Urothelium cell line (cell line): ENCODE measurements at places on chromosomes 12 and 14.

DNA sequence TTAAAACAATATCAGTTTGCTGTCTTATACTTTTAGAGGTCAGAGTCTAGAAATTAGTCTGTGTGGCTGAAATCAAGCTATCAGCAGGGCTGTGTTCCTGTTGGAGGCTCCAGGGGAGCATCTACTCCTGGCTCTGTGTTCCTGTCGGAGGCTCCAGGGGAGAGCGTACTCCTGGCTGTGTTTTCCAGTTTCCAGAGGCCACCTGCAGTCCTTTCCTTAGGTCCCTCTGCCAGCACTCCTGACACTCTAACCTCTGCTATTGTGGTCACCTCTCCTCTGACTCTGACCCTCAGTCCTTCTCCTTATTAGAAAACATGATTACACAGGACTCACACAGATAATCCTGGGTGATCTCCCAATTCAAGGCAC, 1140.7 kb upstream of the TMEM132C start:
- no peak for DNase-seq

DNA sequence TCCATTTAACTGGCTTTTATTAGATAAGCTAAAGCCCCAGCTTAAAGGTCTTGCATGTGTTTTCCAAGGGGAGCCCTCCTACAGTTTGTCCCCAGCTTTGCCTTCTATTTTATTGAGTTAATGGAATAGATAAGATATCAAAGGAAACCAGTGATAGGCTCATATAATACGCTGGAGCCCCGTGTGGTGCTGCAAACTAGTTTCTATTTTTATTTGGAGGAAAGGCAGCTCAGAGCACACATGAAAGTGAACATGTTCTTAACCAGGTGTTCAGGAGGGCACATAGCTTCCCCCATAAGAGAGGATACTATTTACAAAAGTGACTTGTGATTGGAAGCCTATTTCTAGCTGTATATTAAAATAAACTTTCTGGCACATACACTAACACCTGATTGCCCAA, 251.7 kb downstream of the PDZRN4 start:
- DNase-seq: no peak

GRCh38 chr12:59494617-59495016, 101.2 kb upstream of the SLC16A7 start:
- no peak for DNase-seq

- DNase-seq: peak; percentile 92
Measured at GRCh38 chr12:118052324-118053070, 8.5 kb downstream of the WSB2 start.

- peak; percentile 0 for DNase-seq
Measured at GRCh38 chr12:84702001-84702400, 210.6 kb downstream of the SLC6A15 start.

- no peak for DNase-seq
Measured at GRCh38 chr12:125492354-125493270, 427.4 kb downstream of the AACS start.

DNA sequence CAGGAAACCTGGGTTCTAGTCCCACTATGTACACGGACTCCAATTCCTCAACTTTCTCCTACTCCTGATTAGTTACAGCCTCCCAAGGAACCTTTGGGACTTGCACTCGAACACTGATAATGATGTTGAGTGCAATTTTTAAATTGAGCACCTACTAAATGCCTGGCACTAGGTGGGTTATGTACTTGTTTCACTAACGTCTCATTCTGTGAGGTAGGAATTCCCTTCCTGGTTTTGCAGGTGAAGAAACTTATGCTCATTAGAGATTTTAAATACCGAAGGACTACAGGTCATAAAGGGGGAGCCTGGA, 536 bp downstream of the PARPBP start:
- no peak for DNase-seq

GRCh38 chr14:32332415-32333316, 3.6 kb downstream of the AKAP6 start:
- DNase-seq: no peak

- no peak for DNase-seq
Measured at GRCh38 chr14:24866067-24866639, 183.8 kb downstream of the STXBP6 start.
